Activated CD8-positive, alpha-beta memory T cell treated with anti-CD3 and anti-CD28 coated beads for 4 hours (primary cell): ENCODE measurements at places on chromosomes 6 and 20.

DNA sequence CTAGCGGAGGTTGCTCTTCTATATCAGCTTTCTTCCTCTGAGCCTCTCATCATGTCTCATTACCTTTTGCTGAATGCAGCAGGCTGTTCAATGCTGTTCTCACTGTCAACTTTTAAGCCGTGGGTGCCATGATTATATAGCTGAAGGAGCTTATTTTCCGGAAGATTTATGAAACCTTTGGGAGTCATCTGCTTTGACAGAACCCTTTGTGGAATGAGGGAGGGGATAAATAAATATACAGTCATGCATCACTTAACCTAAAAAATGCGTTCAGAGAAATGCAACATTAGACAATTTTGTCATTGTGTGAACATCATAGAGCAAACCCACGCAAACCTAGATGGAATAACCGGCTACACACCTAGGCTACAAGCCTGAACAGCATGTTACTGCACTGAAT is 102.2 kb upstream of the AKAP12 start:
- DNase-seq = no peak

- DNase-seq = no peak
Measured at GRCh38 chr6:165308926-165309731, at the start of gene C6orf118. TSS of gene C6orf118 (minus strand) at chr6:165309605. CDS start at chr6:165309586, 19 bp downstream.

DNA sequence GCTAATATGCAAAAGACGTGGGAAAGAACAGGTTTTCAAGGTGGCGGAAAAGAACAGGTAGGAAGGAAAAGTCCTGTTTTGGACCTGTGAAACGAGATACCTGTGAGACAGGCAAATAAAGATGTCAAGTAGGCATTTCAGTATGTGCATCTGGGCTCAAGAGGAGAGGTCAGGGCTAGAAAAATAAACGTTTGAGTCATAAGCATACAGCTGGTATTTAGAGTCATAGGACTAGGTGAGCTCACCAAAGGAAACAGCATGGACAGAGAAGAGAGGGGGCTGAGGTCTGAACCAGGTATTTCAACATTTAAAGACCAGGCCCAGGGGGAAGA is 14.9 kb downstream of the MTFR2 start:
- no peak for DNase-seq

GRCh38 chr20:1286267-1287024 is 20.4 kb downstream of the SNPH start:
- no peak for DNase-seq

- DNase-seq = no peak
Measured at GRCh38 chr6:108039681-108040080, 34.9 kb downstream of the OSTM1 start.

- no peak for DNase-seq
Measured at GRCh38 chr6:90212274-90212673, 84.4 kb downstream of the BACH2 start.

DNA sequence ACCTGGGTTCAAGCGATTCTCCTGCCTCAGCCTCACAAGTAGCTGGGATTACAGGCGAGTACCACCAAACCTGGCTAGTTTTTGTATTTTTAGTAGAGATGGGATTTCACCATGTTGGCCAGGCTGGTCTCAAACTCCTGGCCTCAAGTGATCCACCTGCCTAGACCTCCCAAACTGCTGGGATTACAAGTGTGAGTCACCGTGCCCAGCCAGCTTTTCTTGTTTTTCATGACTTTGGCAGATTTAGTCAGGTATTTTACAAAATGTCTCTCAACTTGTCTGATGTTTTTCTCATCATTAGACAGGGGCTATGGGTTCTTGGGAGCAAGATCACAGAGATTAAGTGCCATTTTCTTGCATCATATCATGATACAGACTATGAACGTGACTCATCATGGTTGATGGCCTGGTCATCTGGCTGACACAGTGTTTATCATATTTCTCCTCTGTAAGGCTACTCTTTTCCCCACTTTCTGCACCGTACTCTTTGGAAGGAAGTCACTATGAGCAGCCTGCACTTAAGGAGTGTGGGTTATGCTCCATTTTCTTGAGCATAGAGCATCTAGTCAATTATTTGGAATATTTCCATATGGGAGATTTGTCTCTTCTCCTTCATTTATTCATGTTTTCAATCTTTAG is 67.8 kb downstream of the RNF182 start:
- DNase-seq = no peak

DNA sequence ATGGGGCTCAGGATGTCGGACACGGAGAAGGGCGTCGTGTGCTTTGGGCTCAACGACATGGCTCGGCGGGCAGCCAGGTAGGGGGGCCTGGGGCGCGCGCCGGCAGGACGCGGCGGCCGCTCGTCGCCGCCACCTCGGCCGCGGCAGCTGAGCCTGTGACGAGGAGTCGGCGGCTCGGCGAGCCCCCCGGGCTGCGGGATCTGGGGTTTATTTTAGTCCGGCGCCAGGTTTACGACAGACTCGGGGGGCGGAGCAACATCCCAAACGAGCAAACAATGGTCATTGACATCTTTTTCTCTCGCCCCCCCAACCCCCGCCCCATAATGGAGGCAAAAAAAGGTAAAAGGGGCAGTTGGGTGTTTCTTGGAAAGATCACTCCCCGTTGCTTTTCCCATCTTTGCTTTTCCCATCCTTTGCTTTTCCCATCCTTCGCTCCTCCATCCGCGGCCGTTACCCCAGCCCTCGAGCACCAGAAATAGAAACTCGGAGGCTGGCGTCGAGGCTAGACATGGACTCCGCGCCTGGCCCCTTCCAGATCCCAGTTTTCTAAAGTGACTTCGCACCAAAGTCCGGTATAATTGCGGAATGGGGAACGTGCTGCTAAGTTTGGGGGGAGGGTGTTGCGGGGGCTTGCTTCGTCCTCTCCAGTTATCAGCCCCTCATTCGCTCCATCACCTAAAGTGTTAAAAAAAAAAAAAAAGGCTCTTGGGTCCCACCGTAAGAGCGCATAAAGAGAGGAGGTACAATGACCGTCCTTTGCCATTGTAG is at the start of gene NKX2-4:
NKX2-4 (minus strand) TSS at position 186 of the 768 bp plus-strand sequence; CDS start at position 59, 127 bp downstream.
- DNase-seq = no peak

GRCh38 chr6:129671442-129672340 is 38.3 kb downstream of the ARHGAP18 start:
- peak; percentile 41 for DNase-seq

GRCh38 chr6:138499303-138500018 is at the start of gene NHSL1:
TSS of gene NHSL1 (minus strand) at chr6:138499494. CDS start at chr6:138499290, 204 bp downstream.
- DNase-seq = no peak

DNA sequence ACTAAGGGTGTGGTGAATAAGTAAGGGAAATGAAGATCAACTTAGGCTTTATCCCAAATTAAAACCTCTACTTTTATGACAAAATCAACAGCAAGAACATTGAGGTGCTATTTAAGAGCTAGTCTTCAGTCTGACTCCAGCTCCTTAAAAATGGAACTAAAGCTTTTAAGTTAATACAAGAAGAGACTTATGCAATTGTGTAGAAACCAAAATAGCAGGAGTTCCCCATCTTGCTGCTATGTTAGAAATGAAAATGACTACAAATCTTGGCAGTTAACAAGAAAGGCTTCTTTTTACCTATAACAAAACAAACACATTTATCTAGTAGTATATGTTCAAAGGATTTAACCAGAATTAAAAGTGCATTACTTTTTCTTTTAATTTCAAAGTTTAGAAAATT is 25.7 kb downstream of the HMGN3 start:
- no peak for DNase-seq

GRCh38 chr20:52529826-52530225 is 338.2 kb upstream of the ZFP64 start:
- DNase-seq = no peak

DNA sequence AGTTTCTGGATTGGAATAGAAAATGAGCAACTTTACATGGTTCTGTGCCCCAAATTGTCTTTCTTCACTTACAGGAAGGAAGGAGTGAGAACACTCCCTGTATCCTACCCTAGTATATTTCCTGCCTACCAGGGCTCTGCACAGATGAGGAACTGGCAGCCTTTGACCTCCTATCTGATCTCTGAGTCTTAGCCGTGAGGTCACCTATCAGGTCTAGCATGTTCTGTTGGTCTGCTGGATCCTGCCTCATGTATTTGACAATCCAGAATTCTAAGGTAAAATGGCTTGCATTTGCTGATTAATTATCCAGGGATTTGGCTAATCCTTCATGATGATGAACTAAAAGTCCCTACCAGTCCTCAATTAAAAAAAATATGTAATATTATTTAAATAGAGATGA is 35.0 kb upstream of the TRAM2 start:
- DNase-seq = no peak

GRCh38 chr6:163797296-163797845 is 382.9 kb downstream of the QKI start:
- DNase-seq = no peak

DNA sequence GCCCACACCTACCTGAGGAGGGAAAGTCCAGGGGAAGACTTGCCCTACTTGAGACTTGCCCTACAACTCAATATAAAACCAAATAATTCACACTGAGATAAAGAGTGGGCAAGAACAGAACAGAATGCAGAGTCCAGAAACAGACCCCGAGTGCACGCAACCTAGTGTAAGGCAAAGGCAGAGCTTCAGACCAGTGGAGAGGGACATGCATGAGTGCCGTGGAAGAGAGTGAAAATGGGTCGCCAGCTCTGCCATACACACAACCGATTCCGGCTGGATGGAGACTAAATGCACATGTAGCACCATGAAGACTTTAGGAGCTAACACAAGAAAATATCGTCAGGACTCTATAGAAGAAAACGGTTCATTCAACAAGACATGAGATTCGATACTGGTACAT is 58.8 kb upstream of the CST7 start:
- no peak for DNase-seq

DNA sequence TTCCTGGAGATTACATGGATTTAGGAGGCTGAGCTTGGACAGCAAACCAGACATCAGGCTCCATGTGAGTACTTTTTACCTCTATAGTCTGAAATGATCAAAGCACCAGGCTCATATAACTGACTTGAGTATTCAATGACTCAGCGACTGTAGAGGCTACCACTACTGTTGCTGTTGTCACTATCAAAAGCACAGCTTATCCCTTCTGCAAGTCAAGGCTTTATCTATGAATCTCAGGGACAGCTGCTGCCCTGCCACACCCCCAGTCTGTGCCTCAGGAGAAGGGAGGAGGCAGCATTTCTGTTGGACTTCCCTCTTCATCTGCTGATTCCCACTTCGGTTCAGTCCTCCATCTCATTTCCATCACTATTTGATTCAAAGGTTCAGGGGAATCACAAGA is 80.5 kb upstream of the CNR1 start:
- DNase-seq = no peak

- DNase-seq = no peak
Measured at GRCh38 chr6:55868771-55869479, 6.5 kb downstream of the BMP5 start.

DNA sequence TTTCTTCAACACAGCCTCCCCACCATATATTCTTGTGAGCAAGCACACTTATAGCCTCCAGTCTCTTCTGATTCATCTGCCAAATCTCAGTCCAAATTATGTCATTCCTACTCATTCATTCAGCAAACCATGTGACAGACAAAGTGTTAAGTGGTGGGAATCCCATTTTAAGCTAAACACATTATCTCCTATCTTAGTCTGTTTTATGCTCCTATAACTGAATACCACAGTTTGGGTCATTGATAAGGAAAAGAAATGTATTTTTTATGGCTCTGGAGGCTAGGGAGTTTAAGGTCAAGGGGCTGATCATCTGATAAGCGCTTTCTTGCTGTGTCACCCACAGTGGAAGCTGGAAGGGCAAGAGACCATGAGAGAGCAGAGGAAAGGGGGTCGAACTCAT is 23.9 kb upstream of the SMIM13 start:
- DNase-seq = no peak

DNA sequence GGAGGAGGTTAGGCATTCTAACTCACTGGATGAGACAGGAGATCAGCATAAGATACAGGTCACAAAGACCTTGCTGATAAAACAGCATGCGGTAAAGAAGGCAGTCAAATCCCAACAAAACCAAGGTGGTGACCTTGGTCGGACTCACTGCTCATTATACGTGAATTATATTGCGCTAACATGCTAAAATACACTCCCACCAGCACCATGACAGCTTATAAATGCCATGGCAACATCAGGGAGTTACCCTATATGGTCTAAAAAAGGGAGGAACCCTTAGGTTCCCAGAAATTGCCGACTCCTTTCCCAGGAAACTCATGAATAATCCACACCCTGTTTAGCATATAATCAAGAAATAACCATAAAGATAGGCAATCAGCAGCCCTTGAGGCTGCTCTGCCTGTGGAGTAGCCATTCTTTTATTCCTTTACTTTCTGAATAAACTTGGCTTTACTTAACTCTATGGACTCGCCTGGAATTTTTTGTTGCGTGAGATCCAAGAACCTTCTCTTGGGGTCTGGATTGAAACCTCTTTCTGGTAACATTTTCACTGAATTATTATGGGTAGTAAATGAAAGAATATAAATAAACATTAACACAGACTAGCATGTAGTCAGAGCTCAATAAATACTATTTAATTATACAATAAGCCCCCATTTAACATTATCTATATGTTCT is 3.0 kb upstream of the LAMA4 start:
- no peak for DNase-seq

- DNase-seq = no peak
Measured at GRCh38 chr20:11216451-11217314, 542.9 kb upstream of the JAG1 start.

GRCh38 chr20:4697831-4698221 is 23.9 kb upstream of the PRND start:
- DNase-seq = no peak
